ENCODE measurements at places on chromosomes 13 and 19. TPM values are rescaled to one million over a fixed set of nuclear protein-coding genes. Genes with fewer than 3 reads are reported as not detected.

DNA sequence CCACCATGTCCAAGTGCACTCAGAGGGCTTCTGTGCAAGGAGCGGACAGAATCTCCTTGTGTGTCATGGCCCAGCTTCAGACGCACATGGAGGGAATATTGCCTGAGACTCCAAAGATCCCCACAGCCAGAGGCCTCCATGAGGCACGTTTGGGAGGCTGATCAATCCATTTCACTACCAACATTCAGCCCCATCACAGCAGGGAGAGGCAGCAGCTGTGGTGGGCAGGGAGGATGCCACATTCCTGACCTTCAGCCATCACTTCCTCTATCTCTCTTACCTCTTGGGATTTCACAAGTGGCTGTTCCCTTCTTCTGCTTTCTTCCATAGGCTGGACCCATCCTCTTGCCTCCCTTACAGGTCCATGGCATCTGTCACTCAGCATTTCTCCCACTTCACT lies 82.4 kb upstream of the MBNL2 start:
- no peaks in the 10 kb centered on the region for H3K27me3 ChIP-seq
- H3K36me3 ChIP-seq, result no peaks in the 10 kb centered on the region
- DNase-seq, result no peak
- peaks cover 18% of the 10 kb centered on the region for H3K4me1 ChIP-seq
- no peak overlapping the region for H3K4me3 ChIP-seq
- no peak overlapping the region for H3K27ac ChIP-seq

- H3K4me3 ChIP-seq, result no peak overlapping the region
- H3K27ac ChIP-seq, result no peak overlapping the region
- H3K27me3 ChIP-seq, result no peaks in the 10 kb centered on the region
- H3K4me1 ChIP-seq, result no peaks in the 10 kb centered on the region
Measured at GRCh38 chr19:6354098-6354674, 7.1 kb upstream of the CLPP start.

GRCh38 chr13:113050734-113051431 lies 54.7 kb upstream of the F7 start:
- no peaks in the 10 kb centered on the region for H3K36me3 ChIP-seq
- H3K4me3 ChIP-seq, result no peak overlapping the region
- H3K27me3 ChIP-seq, result no peaks in the 10 kb centered on the region
- no peak for DNase-seq
- no peak overlapping the region for H3K27ac ChIP-seq

DNA sequence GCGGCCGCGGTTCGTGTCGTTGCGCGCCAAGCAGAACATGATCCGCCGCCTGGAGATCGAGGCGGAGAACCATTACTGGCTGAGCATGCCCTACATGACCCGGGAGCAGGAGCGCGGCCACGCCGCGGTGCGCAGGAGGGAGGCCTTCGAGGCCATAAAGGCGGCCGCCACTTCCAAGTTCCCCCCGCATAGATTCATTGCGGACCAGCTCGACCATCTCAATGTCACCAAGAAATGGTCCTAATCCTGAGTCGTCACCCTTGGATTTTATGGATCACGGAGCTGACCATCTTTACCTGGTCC lies 475 bp downstream of the MRPL57 start:
- no peaks in the 10 kb centered on the region for H3K36me3 ChIP-seq
- peak overlapping the region; percentile 84 for H3K4me3 ChIP-seq
- H3K27me3 ChIP-seq, result no peaks in the 10 kb centered on the region
- DNase-seq, result no peak

DNA sequence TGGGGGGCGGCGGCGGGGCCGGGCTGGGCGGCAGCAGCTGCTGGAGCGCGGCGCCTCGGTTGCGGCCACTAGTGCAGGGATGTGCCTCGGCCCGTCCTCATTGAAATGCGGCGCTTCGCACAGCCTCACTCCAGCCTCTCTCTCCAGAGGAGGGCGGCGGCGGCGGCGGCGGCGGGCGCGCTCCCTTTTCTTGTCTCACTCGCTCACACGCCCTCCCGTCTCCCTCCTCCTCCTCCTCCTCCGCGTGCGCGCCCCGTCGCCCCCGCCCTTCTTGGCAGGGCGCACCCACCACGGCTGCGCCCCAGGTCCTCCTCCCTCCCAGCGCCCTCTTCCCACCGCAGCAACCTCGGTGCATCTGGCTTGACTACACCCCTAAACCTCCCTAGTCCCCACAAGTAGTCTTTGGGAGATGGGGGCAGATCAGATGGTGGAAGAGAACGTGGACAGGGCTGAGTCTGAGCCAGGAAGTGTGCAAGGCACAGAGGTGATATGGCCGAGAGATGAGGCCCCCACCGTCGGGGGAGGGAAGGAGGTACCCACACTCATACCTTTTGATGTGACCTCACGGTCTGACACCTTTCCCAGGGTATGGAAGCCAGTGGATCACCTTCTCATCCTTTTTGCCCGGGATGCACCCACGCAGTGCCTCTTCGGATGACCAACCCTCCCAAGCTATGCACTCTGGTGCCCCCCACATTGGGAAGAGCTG lies at the start of gene DCLK1:
DCLK1 (minus strand) TSS at position 161 of the 709 bp plus-strand sequence.
- no peaks in the 10 kb centered on the region for H3K36me3 ChIP-seq
- H3K4me3 ChIP-seq, result peak within 1 kb of the TSS; percentile 59
- H3K27ac ChIP-seq, result peak within 1 kb of the TSS; percentile 88
- H3K4me1 ChIP-seq, result no peaks in the 10 kb centered on the region
- DNase-seq, result no peak
- no peaks in the 10 kb centered on the region for H3K27me3 ChIP-seq

GRCh38 chr13:34990399-34991214 lies 48.5 kb downstream of the NBEA start:
- H3K4me3 ChIP-seq, result no peak overlapping the region
- no peaks in the 10 kb centered on the region for H3K27me3 ChIP-seq
- DNase-seq, result no peak
- no peaks in the 10 kb centered on the region for H3K36me3 ChIP-seq

Gene KIR2DL1
- total RNA-seq, result not detected

DNA sequence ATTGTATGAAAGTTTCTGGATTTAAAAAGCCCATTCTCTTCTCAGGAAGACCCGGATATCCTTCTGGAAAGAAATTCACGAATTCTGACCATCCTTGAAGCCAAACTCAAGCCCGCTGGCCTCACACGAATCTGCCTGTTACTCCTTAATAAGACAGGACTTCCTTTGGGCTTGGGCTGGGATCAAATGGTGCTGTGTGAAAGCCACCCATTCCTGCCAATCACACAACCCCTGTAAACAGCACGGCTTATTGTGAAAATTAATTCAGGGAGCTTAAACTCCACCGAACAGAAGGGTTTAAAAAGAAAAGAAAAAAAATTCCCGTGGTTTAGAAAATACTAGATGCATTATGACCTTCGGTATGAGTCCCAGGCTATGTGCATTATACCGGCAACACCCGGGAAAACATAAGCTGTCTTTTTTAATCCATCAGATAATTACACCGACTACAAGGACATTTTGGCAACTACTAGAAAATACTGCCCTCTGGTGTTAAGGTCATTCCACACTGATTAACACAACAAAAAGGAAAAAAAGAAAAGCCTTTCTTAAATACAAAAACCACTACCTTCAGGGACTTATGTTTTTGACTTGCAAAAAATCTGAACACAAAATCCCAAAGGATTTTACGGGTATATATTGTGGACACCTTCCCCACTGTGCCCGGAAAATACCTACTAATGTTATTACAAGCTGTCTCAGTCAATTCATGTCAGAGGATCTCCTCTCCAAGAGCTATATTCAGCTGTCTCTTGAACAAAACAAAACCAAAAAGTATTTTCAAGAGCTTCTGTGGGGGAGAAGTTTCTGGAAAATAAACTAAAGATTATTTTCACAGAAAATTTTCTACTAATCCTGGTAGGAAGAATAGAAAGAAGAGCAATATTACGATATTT lies 76.0 kb upstream of the LSM14A start:
- DNase-seq, result no peak
- no peaks in the 10 kb centered on the region for H3K36me3 ChIP-seq
- no peak overlapping the region for H3K4me3 ChIP-seq

- H3K27me3 ChIP-seq, result no peaks in the 10 kb centered on the region
- no peak overlapping the region for H3K4me3 ChIP-seq
- DNase-seq, result no peak
- no peaks in the 10 kb centered on the region for H3K4me1 ChIP-seq
- no peak overlapping the region for H3K27ac ChIP-seq
Measured at GRCh38 chr13:67935626-67936025, 705.5 kb upstream of the PCDH9 start.

Gene AMER2
- not detected for total RNA-seq

Gene ZNF567
- total RNA-seq, result 20.6 TPM

- no peak for DNase-seq
- no peak overlapping the region for H3K4me3 ChIP-seq
- H3K27ac ChIP-seq, result no peak overlapping the region
- H3K27me3 ChIP-seq, result no peaks in the 10 kb centered on the region
- H3K4me1 ChIP-seq, result no peaks in the 10 kb centered on the region
Measured at GRCh38 chr13:74443631-74444030, 309.4 kb upstream of the KLF12 start.

Gene PSG7
- not detected for total RNA-seq

All from breast epithelium (tissue), 4 donors.